ENCODE measurements at places on chromosomes 16 and 17. TPM values are rescaled to one million over a fixed set of nuclear protein-coding genes. Genes with fewer than 3 reads are reported as not detected.

Gene KRT25
- not detected for total RNA-seq

Gene MAPT
- 1.8 TPM for total RNA-seq

Gene NLRC3
- total RNA-seq, result 0.05 TPM

DNA sequence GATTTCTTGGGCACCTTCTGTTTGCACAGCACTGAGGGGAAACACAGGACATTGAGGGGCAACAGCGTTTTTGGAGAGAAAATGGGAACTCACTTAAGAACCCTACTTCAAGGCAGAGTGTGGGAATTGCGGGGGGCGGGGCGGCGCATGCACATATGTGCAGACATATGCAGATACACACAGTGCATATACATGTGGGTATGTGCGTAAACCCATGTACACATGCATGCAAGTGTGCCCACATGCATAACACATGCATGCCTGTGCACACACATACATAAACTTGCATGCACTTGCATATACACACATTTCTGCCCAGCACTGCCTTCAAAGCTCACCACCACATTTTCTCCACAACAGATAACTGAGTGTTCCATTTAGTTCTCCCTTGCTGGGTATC lies 32.4 kb downstream of the NLRC5 start:
- DNase-seq, result no peak

GRCh38 chr16:11793840-11794239 lies 3.2 kb downstream of the ZC3H7A start:
- no peak for DNase-seq

DNA sequence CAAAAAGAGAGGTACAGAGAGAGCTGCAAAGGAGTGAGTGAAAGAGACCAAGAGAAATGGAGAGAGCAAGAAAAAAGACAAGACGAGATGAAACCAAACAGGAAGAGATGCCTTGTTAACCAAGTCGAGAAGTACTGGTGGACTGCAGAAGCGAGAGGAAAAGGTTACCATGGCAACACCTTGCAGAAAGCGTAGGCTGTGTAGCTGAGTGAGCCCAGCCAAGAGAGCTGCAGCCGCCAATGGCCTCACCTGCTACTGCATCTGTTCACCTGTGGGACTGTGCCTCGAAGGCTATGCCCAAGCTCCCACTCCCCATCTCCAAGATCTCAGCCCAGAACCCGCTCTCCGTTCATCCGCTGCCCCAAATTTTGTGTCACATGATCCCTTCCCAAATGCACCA lies 161.3 kb downstream of the SLC39A11 start:
- no peak for DNase-seq

DNA sequence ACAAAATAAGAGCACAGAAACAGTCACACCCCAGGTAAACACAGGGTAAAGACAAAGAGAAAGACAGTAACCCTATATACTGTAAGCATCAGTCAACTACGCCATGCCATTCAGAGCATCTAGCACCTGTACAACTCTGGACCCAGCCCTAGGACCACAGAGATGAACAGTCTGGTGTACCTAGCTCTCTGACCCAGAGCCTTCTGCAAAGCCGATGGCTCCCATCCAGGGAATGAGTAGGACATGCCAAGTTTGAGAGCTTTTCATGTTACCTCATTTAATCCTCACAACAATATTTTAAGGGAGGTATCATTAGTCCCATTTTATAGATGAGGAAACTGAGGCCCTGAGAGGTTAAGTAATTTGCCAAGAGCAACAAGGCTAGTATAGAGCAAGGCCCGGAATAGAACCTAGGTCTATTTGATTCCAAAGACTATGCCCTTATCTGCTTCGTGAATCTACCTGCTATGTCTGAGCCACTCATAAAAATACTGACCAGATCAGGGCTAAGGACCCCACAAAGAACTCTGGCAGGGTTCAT lies 3.4 kb downstream of the LYRM9 start:
- no peak for DNase-seq

Gene ADAMTS18
- 0.28 TPM for total RNA-seq

DNA sequence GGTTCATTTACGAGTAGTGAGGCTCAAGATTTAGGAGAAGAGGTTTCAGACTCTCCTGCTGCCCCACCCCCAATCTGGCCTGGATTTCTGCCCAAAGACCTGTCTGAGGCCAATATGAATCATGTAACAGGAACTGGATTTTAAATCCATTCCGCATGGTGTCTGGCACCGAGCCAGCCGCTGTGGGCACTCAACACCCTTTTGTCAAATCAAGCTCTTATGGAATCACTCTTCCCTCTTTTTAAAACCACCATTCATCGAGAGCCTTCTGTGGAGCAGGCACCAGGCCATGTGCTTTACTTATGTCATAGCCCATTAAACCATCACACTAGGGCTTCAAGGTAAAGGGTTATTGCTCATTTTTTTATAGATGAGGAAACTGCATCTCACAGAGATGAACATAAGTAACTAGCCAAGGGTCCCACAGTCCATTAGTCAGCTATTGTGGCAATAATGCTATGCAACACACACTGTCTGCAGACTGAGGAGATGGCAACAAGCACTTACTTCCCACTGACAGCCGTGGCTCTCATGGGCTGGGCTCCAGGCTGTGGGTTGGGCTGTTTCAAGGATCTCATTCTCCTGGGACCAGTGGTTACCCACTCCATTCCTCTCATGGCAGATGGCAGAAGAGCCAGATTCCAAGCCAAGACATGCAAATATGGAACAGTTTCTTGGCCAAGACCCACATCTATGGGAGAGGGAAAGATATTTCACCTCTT lies 93.6 kb downstream of the WSCD1 start:
- DNase-seq, result peak; percentile 87

- no peak for DNase-seq
Observed at GRCh38 chr16:55660026-55660425, 4.2 kb downstream of the SLC6A2 start.

Gene CDK5R1
- total RNA-seq, result 4.7 TPM

Gene PLLP
- 0.30 TPM for total RNA-seq

- no peak for DNase-seq
Observed at GRCh38 chr16:76276745-76277438, at the start of gene CNTNAP4. Gene CNTNAP4 (plus strand): TSS chr16:76277401. CDS start chr16:76277663, 262 bp downstream.

- DNase-seq, result no peak
Observed at GRCh38 chr17:50258647-50259476, 15.4 kb upstream of the TMEM92 start.

Gene DRC3
- 0.89 TPM for total RNA-seq

DNA sequence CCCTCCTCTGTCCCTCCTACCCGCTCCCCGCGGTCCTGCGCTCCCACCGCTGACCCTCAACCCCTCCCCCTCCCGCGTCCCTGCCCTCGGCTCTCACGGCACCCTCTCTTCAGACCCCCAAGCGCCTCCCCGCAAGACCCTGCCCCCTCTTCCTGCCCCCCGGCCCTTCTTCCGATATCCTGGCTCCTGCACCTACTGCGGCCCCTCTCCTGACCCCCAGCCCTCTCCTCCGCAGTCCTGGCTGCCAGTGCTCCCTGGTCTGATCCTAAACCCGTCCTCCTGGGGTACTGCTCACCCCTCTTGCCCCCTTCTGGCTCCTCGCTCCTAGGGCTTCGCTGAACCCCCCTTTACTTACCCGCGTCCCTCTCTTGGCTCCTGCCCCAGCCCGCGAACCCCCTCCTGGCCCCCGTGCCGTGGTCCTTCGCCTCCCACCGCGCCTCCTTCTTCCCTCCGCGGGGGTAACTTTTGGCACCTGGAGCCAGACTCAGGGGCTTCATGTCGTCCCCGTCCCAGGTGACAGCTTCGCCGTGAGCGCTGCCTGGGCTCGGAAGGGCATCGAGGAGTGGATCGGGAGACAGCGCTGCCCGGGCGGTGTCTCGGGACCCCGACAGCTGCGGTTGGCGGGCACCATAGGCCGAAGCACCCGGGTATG lies 839 bp downstream of the NKD1 start:
- no peak for DNase-seq

DNA sequence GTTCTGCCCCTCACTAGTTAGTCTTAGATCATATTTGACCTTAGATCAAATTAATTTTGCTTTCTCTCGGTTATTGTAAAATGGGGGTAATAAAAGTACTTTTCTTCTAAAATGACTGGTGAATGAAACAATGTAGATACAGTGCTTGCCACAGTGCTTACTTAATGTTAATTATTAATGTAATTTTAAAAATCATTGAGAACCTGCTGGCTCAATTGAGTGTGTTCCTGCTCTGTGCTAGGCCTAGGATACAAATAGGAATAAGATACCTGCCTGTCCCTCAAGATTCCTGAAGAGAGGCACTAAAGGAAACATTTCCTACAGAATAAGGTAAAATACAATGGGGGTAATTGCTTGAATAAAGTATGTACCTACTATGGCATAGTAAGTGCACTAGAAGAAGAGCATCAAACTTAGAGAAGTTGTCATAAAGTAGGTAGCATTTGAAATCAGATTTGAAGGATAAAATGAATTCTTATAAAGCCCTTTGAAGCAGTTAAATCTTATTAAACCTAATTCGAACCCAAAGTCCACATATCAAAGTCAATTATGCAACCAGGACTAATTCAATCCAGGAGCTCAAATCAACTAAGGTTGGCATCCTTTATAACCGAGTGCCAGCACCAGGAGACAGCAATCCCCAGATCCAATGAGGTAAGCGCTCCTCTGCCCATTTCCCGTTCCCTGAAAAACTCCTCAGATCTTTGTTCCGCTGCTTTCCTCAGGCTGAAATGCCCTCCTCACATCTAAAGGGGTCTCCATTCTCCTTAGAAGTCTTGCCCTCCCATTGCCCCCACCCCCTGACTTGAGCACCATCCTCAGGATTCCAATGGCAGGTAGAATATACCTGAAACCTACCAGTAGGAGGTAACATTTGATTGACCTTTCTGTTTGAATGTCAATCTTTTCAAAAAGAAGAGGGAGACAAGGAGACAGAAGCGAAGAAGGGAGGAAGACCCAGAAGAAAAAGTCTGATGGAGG lies 2.4 kb upstream of the MED13 start:
- DNase-seq, result no peak

Gene NHLRC4
- total RNA-seq, result not detected

GRCh38 chr17:10777890-10778289 lies 26.0 kb downstream of the TMEM238L start:
- no peak for DNase-seq

DNA sequence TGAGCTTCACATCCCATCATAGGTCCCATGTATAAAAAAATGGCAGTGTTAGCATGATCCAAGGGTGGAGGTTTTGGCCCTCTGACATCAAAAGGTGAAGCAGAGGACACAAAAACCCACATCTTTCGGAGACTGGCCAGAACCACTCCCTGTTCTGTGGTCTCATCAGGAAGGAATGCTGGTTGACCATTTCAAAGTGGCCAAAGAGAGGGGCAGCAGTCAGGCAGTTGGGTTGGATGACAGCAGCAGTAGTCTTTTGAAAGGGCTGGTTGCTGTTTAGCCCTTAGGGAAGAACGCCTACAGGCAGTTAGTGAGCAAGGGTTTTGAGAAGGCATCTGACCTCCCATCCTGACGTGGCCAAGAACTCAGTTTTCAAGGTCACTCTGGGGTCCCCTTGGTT lies 40.5 kb downstream of the LCMT1 start:
- peak; percentile 40 for DNase-seq

Gene KCNJ18
- total RNA-seq, result not detected

Gene HOXB5
- total RNA-seq, result 0.61 TPM

GRCh38 chr16:57911743-57912142 lies 59.2 kb downstream of the CNGB1 start:
- no peak for DNase-seq

- no peak for DNase-seq
Observed at GRCh38 chr16:66735891-66736290, 15.5 kb downstream of the DYNC1LI2 start.

- no peak for DNase-seq
Observed at GRCh38 chr17:65042946-65043345, 13.6 kb downstream of the GNA13 start.

DNA sequence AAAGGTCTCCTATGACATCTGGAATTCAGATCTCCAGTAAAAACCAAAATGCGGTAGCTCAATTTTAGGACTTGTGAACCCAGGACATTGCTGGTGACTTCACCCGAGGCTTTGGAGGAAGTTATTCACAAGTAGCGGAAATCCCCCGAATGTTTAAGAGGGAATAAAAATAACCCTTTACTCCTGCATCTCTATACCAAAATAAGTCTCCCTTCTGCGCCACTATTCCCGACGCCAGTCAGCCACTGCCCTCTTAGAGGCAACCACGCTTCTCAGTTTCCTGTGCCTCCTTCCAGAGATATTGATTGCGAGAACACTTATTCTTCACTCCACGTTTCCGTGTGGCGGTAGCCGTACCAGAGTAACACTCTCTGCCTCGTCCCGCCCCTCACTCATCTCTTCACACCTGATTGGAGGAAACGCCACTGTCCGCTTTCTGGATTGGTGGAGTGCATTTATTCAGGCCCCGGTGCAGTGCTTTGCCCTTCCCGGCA lies 27.4 kb downstream of the EMP2 start:
- DNase-seq, result no peak

- no peak for DNase-seq
Observed at GRCh38 chr17:61459939-61460718, 7.9 kb downstream of the TBX4 start.

DNA sequence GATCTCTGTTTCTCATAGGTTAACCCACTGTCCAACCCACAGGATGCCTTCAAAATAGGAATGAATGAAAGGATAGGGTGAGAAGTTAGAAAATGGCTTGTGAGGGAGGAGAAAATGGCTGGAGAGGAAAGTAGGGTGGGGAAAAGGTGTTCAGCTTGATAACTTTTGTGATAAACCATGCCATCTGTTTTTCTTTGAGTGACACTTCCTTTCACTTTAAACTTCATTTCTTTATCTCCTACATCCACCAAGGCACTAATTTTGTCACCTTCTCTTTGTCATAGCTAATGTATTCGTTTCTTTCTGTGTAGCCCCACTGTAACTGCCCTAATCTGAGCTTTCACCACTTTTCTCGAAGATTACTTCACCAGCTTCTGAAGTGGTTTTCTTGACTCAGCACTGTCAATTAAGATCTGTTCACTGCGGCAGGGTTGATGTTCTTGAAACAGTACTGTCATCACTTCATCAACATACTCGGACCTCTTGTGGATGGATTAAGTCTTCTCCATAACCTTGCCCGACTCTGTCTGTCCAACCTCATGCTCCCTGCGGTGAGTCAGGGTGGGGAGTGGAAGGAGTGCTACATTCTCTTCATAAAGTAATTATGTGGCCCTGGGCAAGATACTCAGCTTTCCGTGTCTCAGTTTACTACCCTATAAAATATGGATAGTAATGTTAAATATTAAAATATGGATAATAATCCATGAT lies 5.5 kb upstream of the KRT10 start:
- no peak for DNase-seq

Gene TMEM235
- 0.10 TPM for total RNA-seq

- no peak for DNase-seq
Observed at GRCh38 chr17:80117491-80118401, 16.4 kb downstream of the GAA start.
